SIG-M5 (cell line): ENCODE measurements at places on chromosomes 4 and X.

DNA sequence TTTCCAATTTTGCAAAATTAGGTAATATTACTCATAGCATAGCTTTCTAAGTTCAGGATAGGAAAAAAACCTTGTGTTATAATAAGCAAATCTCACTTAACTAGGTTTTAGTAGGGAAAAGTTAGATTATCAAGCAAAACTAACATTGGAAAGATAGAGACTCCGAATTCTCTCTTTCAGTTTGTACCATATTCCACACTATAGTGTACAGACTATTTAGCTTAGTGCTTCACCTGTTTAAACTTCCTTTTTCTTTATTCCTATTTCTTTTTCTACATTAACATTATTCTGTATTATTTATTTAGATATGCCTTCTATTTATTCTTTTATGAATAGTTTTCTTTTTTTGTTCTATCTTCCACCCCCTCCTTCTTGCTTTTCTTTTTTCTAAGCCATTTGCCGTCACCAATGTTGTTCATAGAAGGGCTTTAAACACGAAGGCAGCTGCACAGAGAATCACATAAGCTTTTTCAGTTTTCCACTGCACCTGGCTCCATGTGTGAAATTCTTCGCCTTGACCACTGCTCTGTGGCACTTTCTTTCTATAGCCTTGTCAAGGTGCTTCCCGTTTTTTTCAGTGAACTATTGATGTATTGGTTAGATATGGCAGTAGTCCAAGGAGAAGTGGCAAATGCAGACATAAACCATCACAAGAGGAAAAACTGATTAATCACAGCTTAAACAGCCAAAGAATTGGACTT, 8.5 kb downstream of the PCDH10 start:
- DNase-seq = no peak

- no peak for DNase-seq
Measured at GRCh38 chr4:169906104-169906503, 120.1 kb downstream of the MFAP3L start.

DNA sequence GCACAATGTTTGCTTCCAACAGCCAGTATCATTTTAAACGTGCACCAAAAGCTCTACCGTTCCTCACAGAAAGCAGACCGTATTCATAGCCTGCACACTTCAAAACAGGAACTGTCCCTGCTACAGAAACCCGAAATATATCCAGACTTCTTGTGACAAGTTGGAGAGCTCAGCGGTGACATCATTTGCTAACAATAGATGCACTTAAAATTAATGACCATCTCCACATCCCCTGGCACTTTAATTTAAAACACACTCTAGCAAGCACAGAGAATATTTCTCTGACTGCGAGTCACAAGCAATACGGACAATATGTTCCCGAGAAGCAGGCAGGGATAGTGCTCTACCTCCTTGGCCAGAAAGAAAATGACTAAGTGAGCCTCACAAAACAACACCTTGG, 2.5 kb downstream of the NYX start:
- DNase-seq = peak; percentile 32

- DNase-seq = no peak
Measured at GRCh38 chrX:96140796-96141195, 543.8 kb upstream of the DIAPH2 start.

GRCh38 chrX:132636080-132636479, 147.2 kb upstream of the MBNL3 start:
- no peak for DNase-seq

DNA sequence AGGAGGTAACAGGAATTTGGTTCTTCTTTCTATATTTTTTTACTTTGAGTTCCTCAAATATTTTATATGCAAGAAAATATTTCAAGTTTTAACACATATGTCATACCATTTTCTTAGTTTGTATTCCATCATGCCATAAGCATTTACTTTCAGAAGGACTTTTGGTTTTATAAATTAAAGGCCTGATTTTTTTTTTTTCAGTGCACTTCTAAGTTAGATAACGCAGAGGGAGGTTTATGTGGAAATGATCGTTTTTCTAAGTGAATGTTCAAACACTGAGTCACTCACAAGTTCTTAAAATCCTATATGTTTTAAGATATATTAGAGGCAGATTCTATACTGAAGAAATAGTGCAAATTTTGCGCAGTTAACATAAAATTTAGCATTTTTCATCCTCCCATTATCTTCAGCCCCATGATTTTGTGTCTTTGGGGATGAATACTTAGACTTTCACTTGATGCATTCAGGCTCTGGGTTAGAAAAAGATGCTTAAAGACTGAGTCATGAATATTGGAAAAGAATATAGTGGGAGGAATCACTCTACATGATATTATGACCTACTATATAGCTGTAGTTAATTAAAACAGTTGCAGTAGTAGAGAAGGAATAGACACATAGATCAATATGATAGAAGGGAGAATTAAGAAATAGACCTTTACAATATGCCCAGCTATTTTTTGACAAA, 54.9 kb downstream of the COL4A5 start:
- no peak for DNase-seq

- DNase-seq = no peak
Measured at GRCh38 chrX:67723580-67724351, 179.9 kb downstream of the AR start.

- DNase-seq = no peak
Measured at GRCh38 chr4:171924746-171925376, 111.7 kb downstream of the GALNTL6 start.

- no peak for DNase-seq
Measured at GRCh38 chr4:107120661-107121060, 84.5 kb upstream of the DKK2 start.

- no peak for DNase-seq
Measured at GRCh38 chr4:48787056-48787455, 7.0 kb upstream of the FRYL start.

GRCh38 chr4:8344377-8344776, 74.8 kb downstream of the HTRA3 start:
- DNase-seq = no peak

- no peak for DNase-seq
Measured at GRCh38 chr4:78370631-78371372, 180.8 kb upstream of the ANXA3 start.

- no peak for DNase-seq
Measured at GRCh38 chr4:186514271-186514950, 41.0 kb downstream of the MTNR1A start.

GRCh38 chrX:155819966-155820491, 61.1 kb upstream of the VAMP7 start:
- no peak for DNase-seq

- DNase-seq = no peak
Measured at GRCh38 chr4:7909463-7910262, 30.0 kb downstream of the AFAP1 start.

DNA sequence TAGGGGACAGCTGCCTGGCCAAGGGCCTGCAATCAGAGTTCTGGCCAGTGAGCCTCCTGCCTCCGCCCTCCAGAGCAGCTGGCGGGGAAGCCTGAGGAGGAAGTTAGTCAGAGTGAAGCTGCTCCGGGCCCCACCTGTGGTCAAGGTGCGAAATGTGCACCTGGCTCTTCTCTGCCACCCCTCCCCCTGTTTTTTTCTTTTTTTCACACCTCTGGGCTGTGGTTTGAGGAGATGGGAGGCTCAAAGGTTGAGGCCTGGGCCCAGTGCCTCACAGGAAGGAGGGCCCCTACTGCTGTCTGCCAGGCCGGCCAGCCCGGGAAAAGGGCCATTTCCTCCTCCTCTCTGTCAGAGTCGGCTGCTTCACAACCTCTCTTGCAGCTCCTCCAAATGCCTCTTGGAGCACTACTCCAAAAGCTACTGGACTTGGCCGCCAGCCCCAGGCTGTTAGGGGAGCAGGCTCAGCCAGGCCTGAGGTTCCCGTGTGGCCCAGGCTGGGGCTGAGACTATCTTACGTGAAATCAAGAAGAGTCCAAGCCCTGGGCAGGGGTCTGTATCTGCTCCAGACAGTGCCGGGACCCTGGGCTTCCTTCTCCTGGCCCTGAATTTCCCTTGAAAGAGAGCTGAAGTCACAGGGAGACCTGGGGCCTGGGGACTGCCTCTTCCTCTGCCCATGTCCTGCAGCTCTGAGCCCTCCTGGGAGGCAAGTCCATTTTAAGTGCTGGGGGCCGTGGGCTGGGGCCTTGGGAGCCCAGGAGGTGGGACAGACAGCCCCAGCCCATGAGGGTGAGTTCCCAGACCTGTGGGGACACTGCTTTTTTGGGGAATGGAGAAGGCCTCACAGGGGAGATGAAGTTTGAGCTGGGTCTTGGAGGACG, 4.5 kb upstream of the CXCR3 start:
- DNase-seq = no peak

- no peak for DNase-seq
Measured at GRCh38 chrX:78063687-78064086, 40.4 kb upstream of the PGK1 start.

DNA sequence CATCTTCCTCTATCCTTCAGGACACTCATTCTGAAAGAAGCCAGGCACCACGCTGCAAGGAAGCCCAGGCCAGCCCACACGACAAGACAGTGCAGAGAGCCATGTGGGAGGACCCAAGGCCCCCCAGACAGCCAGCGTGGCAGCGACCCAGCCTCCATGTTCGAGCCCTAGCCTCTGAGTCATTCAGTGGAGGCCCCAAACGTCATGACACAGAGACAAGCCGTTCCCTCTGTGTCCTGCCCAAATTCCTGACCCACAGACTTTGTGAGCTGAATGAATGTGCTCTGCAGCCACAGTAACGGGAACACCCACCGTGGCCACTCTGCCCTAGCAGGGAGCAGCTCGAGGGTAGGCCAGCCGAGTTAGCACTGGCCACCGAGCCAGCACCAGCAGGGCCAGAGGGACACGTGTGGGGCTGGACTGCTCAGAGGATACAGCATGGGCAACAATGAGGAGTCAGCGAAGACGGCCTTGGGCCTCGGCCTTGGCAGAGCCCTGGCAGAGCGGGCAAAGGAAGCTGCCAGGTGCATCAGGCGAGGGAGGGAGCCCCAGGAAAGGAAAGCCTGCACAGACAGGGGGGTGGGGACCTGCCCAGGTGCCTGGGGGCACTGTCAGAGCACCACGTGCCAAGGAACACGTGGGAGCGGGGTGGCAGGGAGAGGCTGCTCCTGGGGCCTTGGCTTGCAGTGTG, 8.6 kb downstream of the BLOC1S4 start:
- no peak for DNase-seq

DNA sequence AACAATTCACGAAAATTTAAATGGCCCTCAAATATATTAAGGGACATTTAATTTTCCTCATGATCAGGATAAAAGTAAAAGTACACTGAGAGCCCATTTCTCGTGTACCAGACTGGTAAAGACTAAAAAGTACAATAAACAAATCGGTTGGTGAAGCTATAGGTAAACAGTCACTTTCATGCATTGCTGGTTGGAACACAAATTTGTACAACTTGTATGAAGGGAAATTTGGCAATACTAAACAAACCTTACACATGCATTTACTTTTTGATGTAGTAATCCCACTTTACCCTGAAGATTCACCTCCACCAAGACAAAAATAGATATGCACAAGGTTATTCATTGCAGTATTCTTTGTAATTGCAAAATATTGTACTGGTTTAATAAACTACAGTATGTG, 31.4 kb upstream of the MBNL3 start:
- no peak for DNase-seq

DNA sequence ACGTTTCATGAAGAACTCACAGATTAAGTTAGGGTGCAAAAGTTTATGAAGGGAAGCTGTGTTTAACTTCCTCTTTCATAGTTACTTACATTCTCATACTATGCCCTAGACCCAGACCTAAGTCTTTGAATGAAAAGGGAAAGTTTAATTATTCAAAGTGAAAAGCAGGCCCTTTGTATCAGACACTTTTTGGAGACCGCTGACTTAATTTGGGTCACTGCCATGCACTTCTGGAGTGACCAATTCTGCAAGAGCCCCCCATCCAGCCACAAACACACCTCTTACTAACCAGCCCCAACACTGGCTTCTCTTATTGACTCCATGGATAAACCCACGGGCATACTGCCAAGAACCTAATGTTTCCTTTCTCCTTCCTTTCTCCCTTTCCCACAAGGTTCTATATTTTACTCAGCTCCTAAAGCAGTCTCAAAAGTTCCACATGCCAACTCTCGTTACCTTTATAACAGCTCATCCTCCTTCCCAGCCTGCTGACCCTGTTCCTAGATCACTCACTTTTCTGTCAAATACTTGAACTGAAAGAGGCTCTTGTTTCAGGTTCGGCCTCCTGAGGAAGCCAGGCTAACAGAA, 34.5 kb downstream of the ABCE1 start:
- no peak for DNase-seq

GRCh38 chr4:149294601-149295000, 521.0 kb downstream of the IQCM start:
- no peak for DNase-seq

DNA sequence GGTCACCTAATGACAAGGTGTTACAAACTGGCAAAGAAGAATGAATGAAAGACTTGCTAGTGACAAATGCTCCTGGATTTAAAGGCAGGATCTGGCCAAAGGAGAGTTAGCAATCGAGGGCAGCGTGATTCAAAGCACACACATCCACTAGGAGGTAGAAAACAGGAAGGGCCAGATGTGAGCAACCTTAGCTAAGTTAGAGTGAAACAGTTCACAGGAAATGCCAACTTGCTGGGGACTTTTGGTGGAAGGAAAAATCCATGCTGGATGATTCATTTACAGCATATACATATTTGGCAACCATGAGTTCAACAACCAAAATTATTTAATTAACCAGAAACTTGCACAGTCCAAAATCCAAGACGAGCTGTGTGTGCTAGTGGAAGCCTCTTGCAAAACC, 276.9 kb downstream of the PTTG2 start:
- no peak for DNase-seq

GRCh38 chrX:66638591-66639500, at the start of gene EDA2R:
EDA2R (minus strand) TSS chrX:66639078; CDS start chrX:66616020, 23,058 bp downstream.
- peak; percentile 80 for DNase-seq

DNA sequence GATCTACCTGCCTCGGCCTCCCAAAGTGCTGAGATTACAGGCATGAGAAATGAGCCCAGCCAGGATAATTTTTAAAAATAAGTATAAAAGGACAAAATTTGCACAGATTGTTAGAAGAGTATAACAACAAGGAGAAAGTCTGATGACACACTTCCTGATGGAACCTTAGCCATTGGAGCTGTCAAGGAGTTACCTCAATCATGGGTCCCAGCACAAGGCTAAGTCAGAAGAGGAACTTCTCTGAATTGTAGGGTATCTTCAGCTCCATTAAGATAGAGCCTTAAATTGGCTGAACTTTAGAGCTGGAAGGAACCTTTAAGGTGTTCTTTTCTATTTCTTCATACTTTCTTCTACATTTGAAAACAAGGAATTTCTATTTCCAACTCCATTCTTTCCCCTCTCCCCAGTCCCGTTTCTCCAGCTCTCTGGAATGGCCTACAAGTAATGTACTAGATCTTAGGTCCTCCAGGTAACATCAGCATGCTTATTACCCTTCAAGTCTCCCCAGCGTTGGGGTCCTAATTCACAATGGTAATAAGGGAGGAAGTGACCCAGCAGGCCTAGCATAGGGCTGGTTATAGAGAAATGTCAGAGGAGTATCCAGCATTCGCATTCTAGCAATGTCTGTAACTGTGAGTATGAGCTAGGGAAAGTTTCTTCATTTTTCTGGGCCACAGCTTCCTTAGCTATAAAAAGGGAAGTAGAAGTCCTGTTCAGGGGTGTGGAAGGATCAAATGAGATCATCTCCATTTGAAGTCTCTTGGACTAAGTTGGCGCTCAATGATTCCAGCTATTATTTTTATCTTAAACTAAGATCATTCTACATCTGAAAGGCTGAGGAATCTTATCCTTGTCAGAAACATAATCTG, 18.5 kb upstream of the RBPJ start:
- peak; percentile 78 for DNase-seq

GRCh38 chrX:68568136-68568535, 69.3 kb downstream of the YIPF6 start:
- DNase-seq = no peak
